ENCODE measurements at places on chromosomes 4 and X. TPM values are rescaled to one million over a fixed set of nuclear protein-coding genes. Genes with fewer than 3 reads are reported as not detected.

The FGA gene
- not detected for total RNA-seq

The ZNF518B gene
- total RNA-seq: 16.8 TPM

The DYNLT3 gene
- total RNA-seq: 43.2 TPM

- H3K4me1 ChIP-seq: peaks cover 7% of the 10 kb centered on the region
- H3K27me3 ChIP-seq: no peaks in the 10 kb centered on the region
- peak overlapping the region; percentile 14 for H3K4me3 ChIP-seq
- no peaks in the 10 kb centered on the region for H3K36me3 ChIP-seq
- peak overlapping the region; percentile 82 for H3K27ac ChIP-seq
Measured at GRCh38 chr4:105191621-105192210, 45.0 kb downstream of the TET2 start.

GRCh38 chrX:129636175-129636681 lies 18.5 kb downstream of the APLN start:
- no peaks in the 10 kb centered on the region for H3K4me1 ChIP-seq
- no peak overlapping the region for H3K4me3 ChIP-seq
- no peaks in the 10 kb centered on the region for H3K27me3 ChIP-seq
- no peaks in the 10 kb centered on the region for H3K36me3 ChIP-seq
- DNase-seq: no peak

- no peaks in the 10 kb centered on the region for H3K27me3 ChIP-seq
- DNase-seq: no peak
- H3K4me3 ChIP-seq: no peak overlapping the region
- H3K4me1 ChIP-seq: no peaks in the 10 kb centered on the region
- no peaks in the 10 kb centered on the region for H3K36me3 ChIP-seq
Measured at GRCh38 chrX:103941201-103941975, 21.0 kb upstream of the TMSB15B start.

DNA sequence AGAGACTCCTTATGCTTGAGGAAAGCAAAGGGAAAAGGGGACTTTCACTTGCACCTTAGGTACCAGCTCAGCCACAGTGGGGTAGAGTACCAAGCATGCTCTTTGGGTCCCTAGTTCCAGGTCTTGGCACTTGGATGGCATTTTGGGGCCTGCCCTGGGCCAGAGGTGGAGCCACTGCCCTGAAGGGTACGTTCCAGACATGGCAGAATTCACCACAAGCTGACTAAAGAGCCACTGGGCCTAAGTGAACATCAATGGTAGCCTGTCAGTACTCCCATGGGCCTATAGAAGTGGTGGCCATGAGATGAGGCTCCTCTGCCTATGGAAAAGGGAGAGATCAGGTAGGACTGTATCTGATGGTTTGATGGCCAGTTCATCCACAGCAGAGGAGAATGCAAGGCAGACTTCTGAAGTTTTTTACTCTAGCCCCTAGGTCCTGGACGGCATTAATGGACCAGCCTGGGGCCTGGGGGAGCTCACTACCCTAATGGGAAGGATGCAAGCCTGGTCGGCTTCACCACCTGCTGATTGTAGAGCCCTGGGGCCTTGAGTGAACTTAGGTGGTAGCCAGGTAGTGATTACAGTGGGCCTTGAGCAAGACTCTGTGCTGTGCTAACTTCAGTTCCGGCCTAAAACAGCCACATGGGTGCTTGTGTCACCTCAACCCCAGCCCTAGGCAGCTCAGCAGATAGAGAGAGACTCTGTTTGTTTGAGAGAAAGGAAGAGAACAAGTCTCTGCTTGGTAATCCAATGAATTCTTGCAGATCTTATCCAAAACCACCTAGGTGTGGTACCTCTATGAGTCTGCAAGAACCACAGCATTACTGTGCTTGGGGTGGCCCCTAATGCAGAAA lies 19.8 kb upstream of the HSFX4 start:
- H3K4me3 ChIP-seq: no peak overlapping the region
- H3K27me3 ChIP-seq: no peaks in the 10 kb centered on the region
- no peak overlapping the region for H3K27ac ChIP-seq
- H3K4me1 ChIP-seq: no peaks in the 10 kb centered on the region
- no peaks in the 10 kb centered on the region for H3K36me3 ChIP-seq
- no peak for DNase-seq

DNA sequence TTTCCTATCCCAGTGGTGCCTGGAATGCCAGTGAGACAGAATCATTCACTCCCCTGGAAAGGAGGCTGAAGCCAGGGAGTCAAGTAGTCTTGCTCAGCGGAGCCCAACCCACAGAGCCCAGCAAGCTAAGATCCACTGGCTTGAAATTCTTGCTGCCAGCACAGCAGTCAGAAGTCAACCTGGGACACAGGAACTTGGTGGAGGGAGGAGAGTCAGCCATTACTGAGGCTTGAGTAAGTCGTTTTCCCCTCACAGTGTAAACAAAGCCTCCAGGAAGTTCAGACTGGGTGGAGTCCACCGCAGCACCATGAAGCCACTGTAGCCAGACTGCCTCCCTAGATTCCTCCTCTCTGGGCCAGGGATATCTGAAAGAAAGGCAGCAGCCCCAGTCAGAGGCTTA lies 283.2 kb upstream of the CPEB2 start:
- DNase-seq: no peak
- no peak overlapping the region for H3K27ac ChIP-seq
- no peak overlapping the region for H3K4me3 ChIP-seq
- H3K36me3 ChIP-seq: no peaks in the 10 kb centered on the region
- H3K27me3 ChIP-seq: no peaks in the 10 kb centered on the region
- H3K4me1 ChIP-seq: no peaks in the 10 kb centered on the region

- no peak overlapping the region for H3K27ac ChIP-seq
- no peak overlapping the region for H3K4me3 ChIP-seq
- no peaks in the 10 kb centered on the region for H3K4me1 ChIP-seq
Measured at GRCh38 chr4:4913147-4913561, 53.7 kb downstream of the MSX1 start.

GRCh38 chrX:149961572-149961971 lies 23.3 kb upstream of the EOLA2 start:
- H3K4me3 ChIP-seq: no peak overlapping the region
- H3K4me1 ChIP-seq: no peaks in the 10 kb centered on the region
- no peaks in the 10 kb centered on the region for H3K36me3 ChIP-seq
- H3K27ac ChIP-seq: no peak overlapping the region
- H3K27me3 ChIP-seq: no peaks in the 10 kb centered on the region
- DNase-seq: no peak

DNA sequence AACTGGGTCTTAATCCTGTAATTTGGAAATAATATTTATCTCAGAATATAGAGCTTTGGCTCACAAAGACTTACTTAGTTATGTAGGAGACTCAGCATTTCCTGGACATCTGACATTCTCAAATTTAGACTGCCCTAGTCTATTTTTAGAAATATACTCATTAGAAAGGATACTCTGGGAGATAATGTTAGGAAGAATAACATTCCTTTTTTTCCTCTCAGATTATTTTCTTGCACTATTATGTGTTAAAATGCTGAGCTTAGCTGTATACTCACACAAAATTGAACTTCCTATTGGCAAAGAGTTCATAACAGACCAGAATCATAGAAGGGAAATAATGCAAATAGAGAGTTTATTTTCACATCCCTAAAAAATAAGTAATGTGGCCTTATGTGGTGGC lies 1424.9 kb upstream of the PCDH7 start:
- no peaks in the 10 kb centered on the region for H3K4me1 ChIP-seq
- H3K27ac ChIP-seq: no peak overlapping the region
- H3K36me3 ChIP-seq: no peaks in the 10 kb centered on the region
- no peak overlapping the region for H3K4me3 ChIP-seq

GRCh38 chrX:154019633-154020528 lies at the start of gene IRAK1:
Gene IRAK1, minus strand, starts transcription at chrX:154019902. Its CDS starts 90 bp downstream, at chrX:154019812.
- no peaks in the 10 kb centered on the region for H3K4me1 ChIP-seq
- peak within 1 kb of the TSS; percentile 32 for H3K4me3 ChIP-seq
- no peaks in the 10 kb centered on the region for H3K27me3 ChIP-seq
- peak within 1 kb of the TSS; percentile 41 for H3K27ac ChIP-seq
- DNase-seq: peak; percentile 86

GRCh38 chr4:15521442-15522039 lies 51.9 kb downstream of the CC2D2A start:
- H3K4me3 ChIP-seq: no peak overlapping the region
- DNase-seq: no peak
- no peak overlapping the region for H3K27ac ChIP-seq
- H3K36me3 ChIP-seq: no peaks in the 10 kb centered on the region
- H3K27me3 ChIP-seq: no peaks in the 10 kb centered on the region

DNA sequence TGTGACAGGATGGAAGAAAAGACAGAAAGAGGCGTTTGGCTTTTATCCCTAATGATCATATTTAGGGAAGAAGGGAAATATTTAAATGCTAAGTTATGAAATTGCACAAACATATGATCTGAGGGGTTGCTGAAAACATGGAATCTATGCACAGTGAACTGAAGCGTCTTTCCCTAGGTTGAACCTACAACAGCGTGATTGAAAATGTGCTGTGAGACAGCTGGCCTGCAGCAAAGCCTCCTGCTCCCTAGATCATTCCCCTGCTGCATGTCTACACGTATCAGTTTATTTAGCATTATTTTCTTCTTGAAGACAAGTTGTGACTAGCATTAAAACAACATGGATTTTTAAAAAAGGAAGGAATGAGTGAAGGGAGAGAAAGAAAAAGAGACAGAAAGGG lies 272.5 kb upstream of the TRAM1L1 start:
- H3K27ac ChIP-seq: no peak overlapping the region
- no peak overlapping the region for H3K4me3 ChIP-seq
- no peaks in the 10 kb centered on the region for H3K36me3 ChIP-seq
- no peaks in the 10 kb centered on the region for H3K27me3 ChIP-seq
- DNase-seq: no peak

DNA sequence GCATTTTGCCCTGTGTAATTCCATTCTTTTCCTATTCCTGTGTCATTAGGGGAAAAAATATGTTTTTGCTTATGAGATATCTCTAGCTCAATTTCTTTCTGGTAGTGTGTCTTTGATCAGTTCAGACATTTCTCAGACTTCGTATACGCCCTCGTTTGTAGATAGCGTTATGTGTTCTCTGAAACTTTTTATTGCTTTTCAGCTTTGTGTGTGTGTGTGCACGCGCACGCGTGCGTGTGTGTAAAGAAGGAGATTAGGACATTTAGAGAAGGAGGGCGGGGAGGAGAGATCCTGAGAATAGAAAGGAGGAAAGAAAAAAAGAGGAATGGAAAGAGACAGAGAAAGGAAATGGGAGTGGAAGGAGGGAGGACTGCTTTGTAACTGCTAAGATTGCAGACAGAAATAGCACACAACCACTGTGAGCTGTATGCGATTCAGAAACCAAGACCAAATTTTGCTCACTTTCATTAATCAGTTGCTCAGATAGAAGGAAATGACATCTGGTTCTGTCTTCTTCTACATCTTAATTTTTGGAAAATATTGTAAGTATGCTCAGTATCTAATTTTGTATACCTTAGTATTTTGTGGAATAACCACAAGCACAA lies at the start of gene RXFP1:
Gene RXFP1 (plus strand): TSS at position 399 of the 605 bp plus-strand sequence. CDS start 95 bp downstream, at position 494.
- no peak for DNase-seq
- H3K4me1 ChIP-seq: no peaks in the 10 kb centered on the region
- no peak within 1 kb of the TSS for H3K27ac ChIP-seq
- H3K36me3 ChIP-seq: no peaks in the 10 kb centered on the region
- no peaks in the 10 kb centered on the region for H3K27me3 ChIP-seq

- no peak for DNase-seq
- peaks cover 5% of the 10 kb centered on the region for H3K36me3 ChIP-seq
- H3K27me3 ChIP-seq: no peaks in the 10 kb centered on the region
- H3K4me1 ChIP-seq: peaks cover 4% of the 10 kb centered on the region
- H3K27ac ChIP-seq: peak overlapping the region; percentile 57
- no peak overlapping the region for H3K4me3 ChIP-seq
Measured at GRCh38 chr4:168881781-168882420, 128.2 kb downstream of the CBR4 start.

GRCh38 chrX:97446298-97446882 lies 562.7 kb downstream of the RPA4 start:
- H3K4me1 ChIP-seq: no peaks in the 10 kb centered on the region
- H3K27me3 ChIP-seq: no peaks in the 10 kb centered on the region
- DNase-seq: no peak
- no peak overlapping the region for H3K4me3 ChIP-seq

GRCh38 chr4:16897991-16898827 lies at the start of gene LDB2:
Gene LDB2, minus strand, starts transcription at chr4:16898645.
- H3K36me3 ChIP-seq: no peaks in the 10 kb centered on the region
- H3K4me3 ChIP-seq: peak within 1 kb of the TSS; percentile 6
- no peak within 1 kb of the TSS for H3K27ac ChIP-seq
- peak; percentile 84 for DNase-seq
- no peaks in the 10 kb centered on the region for H3K27me3 ChIP-seq

DNA sequence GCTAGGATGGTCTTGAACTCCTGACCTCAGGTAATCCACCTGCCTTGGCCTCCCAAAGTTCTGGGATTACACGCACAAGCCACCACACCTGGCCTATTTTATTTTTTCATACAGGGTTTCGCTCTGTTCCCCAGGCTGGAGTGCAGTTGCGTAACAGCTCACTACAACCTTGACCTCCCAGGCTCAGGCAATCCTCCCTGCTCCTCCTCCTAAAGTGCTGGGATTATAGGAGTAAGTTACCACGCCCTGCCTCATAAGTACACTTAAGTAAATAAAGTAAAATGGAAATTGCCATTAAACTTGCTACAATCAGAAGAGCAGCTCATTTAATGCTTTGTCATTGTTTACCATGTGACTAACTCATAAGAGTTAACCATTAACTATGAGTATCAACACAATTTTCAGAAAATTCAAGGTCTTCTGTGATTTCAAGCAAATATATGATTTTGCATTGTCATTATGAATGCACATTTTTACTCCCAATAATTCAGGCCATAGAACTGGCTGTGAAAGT lies 12.3 kb downstream of the UGDH start:
- no peaks in the 10 kb centered on the region for H3K36me3 ChIP-seq
- H3K27me3 ChIP-seq: no peaks in the 10 kb centered on the region
- no peaks in the 10 kb centered on the region for H3K4me1 ChIP-seq
- DNase-seq: no peak
